Fibroblast of the aortic adventitia (primary cell): ENCODE measurements at places on chromosomes 3 and 15.
A peak's percentile ranks its signal among the peaks of the same experiment; 100 is the strongest.

GRCh38 chr15:39474657-39475056 is 106.2 kb upstream of the THBS1 start:
- DNase-seq: no peak

DNA sequence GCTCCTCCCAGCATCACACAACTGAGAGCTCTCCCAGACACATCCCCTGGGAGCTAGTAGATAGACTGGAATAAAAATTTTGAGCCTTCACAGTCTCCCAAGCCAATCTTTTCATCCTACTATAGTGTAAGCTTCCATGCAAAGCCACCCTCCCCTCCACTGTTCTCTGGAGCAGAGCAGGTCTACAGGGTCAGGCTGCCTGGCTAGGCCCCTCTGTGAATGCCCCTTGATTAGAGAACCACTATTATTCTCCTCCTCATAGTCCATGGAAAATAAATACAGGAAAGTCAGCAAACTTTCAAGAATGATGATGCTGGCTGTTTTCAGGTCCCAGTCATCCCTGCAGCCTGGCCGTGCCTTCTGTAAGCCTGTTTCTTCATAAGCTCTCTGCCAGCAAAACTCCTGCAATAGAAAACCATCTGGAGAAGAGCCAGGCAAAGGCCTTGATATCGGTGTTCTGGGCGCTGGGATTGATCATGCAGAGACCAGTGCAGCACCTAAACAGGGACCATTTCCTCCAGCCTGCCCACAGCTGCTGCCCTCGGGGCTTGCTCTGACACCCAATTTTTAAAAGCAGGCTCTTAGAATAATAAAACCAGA is 51.7 kb downstream of the CRYGS start:
- DNase-seq: no peak

- DNase-seq: no peak
These were observed 181.7 kb downstream of the LPP start for GRCh38 chr3:188335656-188336055.

DNA sequence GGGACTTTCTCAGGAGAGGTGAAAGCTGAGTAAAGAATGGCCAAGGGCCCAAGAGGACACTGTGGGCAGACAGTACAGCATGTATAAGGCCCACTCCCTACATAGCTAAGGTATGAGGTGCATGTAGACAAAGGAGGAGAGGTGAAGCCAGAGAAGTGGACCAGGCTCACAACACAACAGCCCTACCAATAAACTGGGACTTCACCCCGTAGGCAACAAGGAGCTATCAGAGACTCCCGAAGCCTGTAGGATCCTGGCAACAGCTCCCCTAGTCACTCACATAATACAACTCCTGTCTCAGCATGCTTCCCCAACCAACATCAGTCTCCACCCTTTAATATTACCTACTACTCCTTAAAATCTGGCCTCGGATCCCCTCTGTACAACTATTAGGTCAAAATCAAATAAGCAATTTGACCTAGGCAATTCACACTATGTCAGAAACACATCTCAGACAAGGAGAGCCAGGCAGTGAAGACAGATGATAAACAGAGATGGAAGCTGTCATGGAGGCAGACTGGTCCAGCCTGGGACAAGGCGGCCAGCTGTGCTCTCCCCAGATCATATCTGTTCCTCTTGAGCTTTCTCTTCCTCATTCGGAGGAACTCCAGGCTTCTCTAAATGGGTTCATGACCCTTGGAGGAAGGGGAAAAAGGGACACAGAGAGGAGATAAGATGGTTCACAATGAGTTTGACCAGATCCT is 1.4 kb downstream of the XXYLT1 start:
- no peak for DNase-seq

- DNase-seq: peak; percentile 4
These were observed 419.2 kb downstream of the DIPK2A start for GRCh38 chr3:144390786-144391185.

DNA sequence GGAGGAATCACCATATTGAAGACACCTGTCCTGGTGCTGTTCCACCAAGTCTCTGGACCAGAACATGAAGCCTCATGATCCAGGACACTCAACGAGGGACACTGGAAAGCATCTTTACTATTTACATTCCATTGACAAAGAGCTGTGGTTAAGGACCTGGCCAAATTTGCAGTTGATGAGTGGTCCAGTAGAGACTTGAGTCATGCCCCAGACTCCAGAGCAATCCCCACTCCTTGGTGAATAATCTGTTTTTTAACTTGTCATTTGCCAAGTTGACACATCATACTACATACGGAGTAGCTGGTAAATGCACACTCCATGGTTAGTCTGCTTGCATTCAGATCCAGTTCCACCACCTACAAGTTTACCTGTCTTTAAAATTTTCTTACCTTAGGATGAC is 1.2 kb upstream of the COL6A6 start:
- peak; percentile 56 for DNase-seq

GRCh38 chr3:58307639-58308215 is 1.4 kb downstream of the HTD2 start:
- DNase-seq: peak; percentile 76

GRCh38 chr3:155431856-155432570 is 138.5 kb upstream of the STRIT1 start:
- DNase-seq: no peak

DNA sequence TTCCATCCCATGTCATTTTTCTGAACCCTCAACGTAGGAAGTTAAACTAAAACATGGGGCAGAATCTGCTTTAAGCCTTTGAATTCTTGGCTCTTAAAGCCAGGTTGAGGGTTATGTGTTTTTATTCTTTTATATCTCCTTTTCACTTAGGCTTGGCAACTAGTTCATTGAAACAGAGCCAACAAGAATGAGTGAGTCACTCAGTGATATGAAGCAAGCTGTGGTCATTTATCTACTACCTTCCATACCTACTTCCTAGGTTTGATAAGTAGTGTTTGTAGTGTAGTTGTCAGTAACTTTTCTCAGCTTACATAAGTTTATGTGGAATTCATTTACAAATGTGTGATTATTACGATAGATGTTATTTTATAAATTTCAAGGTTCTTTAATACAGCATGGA is 67.4 kb downstream of the SNRPN start:
- peak; percentile 62 for DNase-seq

DNA sequence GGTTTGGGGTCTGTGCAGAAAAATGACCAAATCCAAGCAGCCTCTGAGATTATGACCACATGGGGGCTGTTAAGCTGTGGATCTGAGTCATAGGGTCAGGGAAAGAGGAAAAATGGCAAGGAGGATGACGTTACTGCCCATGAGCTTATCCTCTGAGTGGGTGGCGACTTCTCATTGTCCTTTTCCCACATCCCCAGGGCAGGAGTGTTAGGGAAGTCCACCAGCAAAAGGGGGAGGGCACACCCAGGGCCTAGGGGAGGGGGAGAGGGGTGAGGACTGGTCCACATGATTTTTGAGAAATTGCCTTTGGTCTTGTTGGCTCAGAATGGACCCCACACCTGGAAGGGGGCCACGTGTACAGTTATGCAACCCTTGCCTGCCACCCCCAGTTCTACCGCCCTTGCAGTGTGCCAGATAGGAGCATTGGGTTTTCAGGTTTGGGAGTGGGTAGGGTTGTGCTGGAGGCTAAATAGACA is 2.6 kb downstream of the CD276 start:
- peak; percentile 89 for DNase-seq

DNA sequence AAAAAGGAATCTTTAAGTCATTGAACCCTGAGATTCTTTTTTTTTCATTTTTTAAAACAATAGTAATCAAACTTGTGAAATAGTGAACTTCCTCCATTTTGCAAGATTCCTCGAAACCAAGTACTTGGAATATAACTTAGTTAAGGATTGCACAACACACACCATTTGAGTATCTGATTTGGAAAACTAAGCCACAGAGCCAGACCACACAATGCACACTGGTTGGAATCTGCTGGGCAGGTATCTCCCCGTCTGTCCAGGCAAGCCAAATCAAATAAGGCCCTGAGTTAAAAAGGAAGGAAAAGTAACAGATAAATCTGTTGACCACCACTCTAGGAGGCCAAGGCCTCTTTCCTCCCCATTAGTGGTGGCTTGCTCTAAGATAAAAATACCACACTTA is 177.5 kb upstream of the ICE2 start:
- DNase-seq: peak; percentile 69

DNA sequence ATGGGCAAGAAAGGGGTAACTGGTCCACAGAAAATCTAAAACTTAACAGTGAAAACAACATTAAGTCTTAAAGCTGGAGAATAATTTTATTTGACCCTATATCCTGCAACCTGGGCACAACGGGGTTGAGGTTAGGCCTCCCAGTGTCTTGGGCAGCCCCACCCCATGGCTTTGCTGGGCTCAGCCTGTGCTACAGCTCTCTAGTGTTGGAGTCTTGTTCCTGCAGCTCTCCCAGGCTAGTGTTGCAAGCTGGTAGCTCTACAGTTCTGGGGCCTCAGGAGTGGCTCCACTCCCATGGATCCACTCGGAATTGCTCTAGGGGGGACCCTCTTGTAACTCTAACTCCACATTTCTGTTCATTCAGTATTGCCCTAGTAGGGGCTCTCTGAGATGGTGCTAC is 24.9 kb upstream of the GNB4 start:
- no peak for DNase-seq

DNA sequence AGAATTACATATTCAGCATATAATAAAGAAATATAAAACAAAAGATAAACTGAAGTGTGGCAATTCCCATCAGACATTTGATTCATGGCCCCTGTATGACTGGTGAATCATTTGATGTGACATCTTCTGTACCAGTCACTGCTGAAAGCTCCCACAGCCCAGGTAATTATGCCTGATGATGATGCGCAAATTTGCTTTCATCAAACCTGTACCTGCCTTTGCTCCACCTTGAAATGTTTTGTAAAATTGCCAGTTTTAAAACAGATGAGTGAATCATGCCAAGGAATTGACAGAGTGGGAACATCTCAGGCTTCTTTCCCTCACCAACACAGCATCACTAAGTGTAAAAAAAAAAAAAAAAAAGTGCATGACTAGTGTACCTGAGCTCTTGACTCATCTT is 66.5 kb upstream of the EIF1B start:
- DNase-seq: no peak

GRCh38 chr3:128281056-128281455 is 127.8 kb downstream of the EEFSEC start:
- DNase-seq: no peak

GRCh38 chr15:83108266-83109219 is 1.1 kb downstream of the TM6SF1 start:
- peak; percentile 23 for DNase-seq

DNA sequence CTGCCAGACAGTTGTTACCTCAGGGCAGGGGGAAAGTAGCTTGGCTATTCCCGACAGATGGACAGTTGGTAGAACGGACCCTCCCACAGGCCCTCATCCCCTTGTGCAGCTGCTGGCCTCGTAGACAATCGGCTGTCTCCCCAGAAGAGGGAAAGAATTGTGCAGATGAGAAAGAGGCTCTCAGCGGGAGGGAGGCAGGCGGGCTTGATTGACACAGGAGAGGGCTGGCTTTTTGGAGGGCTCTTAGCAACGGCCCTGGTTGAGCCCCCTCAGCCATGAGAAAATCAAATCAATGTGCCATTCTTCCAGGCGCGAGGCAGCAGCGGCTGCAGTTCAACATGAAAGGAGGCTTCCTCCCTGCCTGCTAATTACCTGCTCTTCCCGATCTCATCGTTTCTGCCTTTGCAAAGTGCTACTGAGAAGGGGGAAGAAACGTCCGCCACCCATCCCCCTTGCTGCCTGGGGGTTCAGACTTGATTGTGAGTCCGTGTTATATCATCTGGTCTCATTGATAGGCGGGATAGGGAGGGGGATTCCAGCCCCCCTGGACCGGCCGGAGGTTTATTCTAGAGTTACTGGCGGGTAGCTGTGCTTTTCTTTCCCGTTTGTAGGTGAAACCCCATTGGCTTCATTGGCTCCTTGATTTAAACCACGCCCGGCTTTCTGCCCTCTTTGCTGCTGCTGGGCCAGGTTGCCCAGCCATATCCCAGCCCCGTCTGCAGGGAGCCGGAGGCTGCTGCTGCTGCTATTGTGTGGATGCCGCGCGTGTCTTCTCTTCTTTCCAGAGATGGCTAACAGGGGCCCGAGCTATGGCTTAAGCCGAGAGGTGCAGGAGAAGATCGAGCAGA is at the start of gene TAGLN3:
TAGLN3 (plus strand) TSS at position 287 of the 848 bp plus-strand sequence; CDS start at position 788, 501 bp downstream.
- DNase-seq: no peak

GRCh38 chr15:23857028-23857641 is 170.0 kb upstream of the NDN start:
- no peak for DNase-seq

DNA sequence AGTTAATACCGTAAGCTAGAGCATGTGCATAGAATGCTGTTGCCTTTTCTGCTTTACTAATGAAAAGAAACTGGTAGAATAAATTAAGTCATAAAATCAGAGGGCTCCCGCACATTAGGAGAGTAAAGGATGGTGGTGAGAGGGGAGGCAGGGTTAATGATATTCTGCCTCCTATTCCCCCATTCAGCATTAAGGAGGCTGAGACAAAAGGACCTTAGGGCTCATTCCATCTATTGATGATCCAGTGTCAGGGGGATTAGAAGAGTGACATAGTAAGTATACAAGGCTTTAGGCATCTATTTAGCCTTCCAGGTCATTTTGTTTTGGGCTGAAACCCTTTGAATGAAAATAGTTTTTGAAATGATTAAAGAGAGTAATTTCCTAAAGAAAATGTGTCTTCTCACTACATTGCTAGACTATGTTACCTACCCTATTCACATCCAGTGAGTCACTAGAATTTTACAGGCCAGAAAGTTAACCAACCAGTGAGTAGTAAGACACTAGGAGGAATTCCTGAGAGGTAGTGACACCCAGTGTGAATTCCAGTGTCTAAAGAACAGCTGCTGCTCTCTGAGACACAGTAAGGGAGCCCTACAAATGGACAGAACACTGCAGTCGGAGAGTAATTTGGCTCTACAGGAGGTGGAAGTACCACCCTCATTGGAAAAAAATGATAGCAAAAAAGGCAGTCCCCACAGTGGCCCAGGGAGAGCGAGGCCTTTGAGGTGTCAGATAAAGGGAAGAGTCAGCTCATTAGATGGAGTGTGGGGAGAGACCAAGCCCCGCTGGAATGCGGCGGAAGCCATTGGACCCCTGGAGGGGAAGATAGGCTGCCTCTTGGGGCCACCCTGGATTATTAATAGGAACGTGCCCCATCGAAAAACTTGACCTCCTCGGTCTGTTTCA is 67.6 kb downstream of the TUSC7 start:
- no peak for DNase-seq

- DNase-seq: no peak
These were observed 118.9 kb upstream of the EOMES start for GRCh38 chr3:27840807-27841594.

GRCh38 chr3:140599496-140599895 is 78.4 kb upstream of the TRIM42 start:
- DNase-seq: no peak

GRCh38 chr15:34126522-34126921 is 24.6 kb downstream of the PGBD4 start:
- no peak for DNase-seq

GRCh38 chr3:46848271-46849044 is 14.8 kb downstream of the MYL3 start:
- DNase-seq: peak; percentile 94

- no peak for DNase-seq
These were observed 49.1 kb upstream of the LIMD1 start for GRCh38 chr3:45545476-45545875.

DNA sequence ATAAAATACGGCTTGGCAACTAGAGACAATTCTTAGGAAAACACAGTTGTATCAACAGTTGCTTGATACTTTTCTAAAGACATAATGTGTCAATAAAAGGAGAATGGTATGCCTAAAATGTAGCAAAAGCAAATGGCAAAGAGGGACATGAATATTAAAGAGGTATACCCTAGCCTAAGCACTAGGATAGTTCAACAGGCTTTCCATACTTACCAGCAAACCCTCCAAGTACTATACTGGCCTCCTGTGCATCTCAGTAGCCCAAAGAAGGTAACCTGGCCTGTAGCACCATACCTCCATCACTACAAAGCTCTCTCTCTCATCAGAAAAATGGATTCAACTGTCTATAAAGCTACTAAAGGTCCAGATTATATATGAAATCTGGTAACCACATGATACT is 7.5 kb downstream of the SETD2 start:
- DNase-seq: no peak
